ENCODE measurements at places on chromosomes 16 and 17. TPM values are rescaled to one million over a fixed set of nuclear protein-coding genes. Genes with fewer than 3 reads are reported as not detected.

GRCh38 chr17:58028578-58028977 is 21.5 kb upstream of the SRSF1 start:
- no peak overlapping the region for H3K27ac ChIP-seq
- DNase-seq: no peak
- no peaks in the 10 kb centered on the region for H3K27me3 ChIP-seq
- H3K4me3 ChIP-seq: no peak overlapping the region
- no peaks in the 10 kb centered on the region for H3K4me1 ChIP-seq

DNA sequence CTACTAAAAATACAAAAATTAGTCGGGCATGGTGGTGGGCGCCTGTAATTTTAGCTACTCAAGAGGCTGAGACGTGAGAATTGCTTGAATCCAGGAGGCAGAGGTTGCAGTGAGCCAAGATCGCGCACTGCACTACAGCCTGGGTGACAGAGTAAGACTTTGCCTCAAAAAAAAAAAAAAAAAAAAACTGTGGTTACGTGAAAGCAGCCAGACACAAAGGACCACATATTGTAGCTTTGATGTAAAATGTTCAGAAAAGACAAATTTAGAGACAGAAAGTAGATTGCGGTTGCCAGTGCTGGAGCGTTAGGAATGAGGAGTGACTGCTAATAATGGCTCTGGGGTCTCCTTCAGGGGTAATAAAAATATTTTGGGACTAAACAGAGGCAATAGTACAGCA is 4.0 kb upstream of the MEAK7 start:
- H3K27me3 ChIP-seq: no peaks in the 10 kb centered on the region
- DNase-seq: no peak
- no peaks in the 10 kb centered on the region for H3K36me3 ChIP-seq
- H3K27ac ChIP-seq: no peak overlapping the region

DNA sequence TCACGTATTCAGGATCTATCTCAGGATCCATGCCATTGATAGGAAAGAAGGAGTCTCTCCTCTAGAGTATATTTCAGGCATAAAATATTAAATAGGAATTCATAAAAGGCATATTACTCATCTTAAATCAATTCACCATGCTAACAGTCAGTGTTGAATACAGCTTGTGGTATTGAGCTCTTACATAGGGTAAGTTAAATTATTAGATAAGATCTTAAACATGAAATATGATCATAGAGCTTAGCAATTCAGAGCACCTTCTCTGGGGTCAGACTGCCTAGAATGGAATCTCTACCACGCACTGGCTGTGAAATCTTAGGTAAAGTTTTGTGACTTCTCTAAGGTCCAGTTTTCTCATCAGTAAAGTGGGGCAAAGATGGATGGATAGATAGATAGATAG is 20.7 kb downstream of the MARCHF10 start:
- H3K27ac ChIP-seq: no peak overlapping the region
- H3K36me3 ChIP-seq: no peaks in the 10 kb centered on the region
- DNase-seq: no peak
- H3K4me1 ChIP-seq: no peaks in the 10 kb centered on the region

GRCh38 chr16:82470620-82471152 is 156.1 kb upstream of the CDH13 start:
- H3K27me3 ChIP-seq: no peaks in the 10 kb centered on the region
- H3K27ac ChIP-seq: no peak overlapping the region
- no peak for DNase-seq
- no peaks in the 10 kb centered on the region for H3K36me3 ChIP-seq
- no peak overlapping the region for H3K4me3 ChIP-seq

GRCh38 chr17:63700528-63701455 is 867 bp upstream of the LIMD2 start:
- peaks cover 5% of the 10 kb centered on the region for H3K27me3 ChIP-seq
- no peaks in the 10 kb centered on the region for H3K36me3 ChIP-seq
- H3K4me3 ChIP-seq: peak overlapping the region; percentile 52
- peak overlapping the region; percentile 48 for H3K27ac ChIP-seq
- peaks cover 22% of the 10 kb centered on the region for H3K4me1 ChIP-seq

The NKD1 gene
- 4.5 TPM for total RNA-seq

The DNASE1L2 gene
- 0.35 TPM for total RNA-seq

The FOXJ1 gene
- 4.9 TPM for total RNA-seq

Measured in H1 (cell line).